Cortex of kidney (tissue), 1 donor: ENCODE measurements at places on chromosomes 13 and 19.

GRCh38 chr19:49473868-49474541 is at the start of gene FLT3LG:
TSS of gene FLT3LG (plus strand) at chr19:49474215. CDS start at chr19:49474640, 425 bp downstream.
- DNase-seq: no peak

DNA sequence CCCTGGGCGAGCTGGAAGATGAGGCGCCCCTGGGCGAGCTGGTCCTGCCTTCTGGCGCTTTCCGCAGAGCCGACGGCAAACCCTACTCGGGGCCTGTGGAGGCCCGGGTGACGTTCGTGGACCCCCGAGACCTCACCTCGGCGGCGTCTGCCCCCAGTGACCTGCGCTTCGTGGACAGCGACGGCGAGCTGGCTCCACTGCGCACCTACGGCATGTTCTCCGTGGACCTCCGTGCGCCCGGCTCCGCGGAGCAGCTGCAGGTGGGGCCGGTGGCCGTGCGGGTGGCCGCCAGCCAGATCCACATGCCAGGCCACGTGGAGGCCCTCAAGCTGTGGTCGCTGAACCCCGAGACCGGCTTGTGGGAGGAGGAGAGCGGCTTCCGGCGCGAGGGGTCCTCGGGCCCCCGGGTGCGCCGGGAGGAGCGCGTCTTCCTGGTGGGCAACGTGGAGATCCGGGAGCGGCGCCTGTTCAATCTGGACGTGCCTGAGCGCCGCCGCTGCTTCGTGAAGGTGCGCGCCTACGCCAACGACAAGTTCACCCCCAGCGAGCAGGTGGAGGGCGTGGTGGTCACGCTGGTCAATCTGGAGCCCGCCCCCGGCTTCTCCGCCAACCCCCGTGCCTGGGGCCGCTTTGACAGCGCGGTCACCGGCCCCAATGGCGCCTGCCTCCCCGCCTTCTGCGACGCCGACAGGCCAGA is 6.3 kb downstream of the CILP2 start:
- DNase-seq: no peak

DNA sequence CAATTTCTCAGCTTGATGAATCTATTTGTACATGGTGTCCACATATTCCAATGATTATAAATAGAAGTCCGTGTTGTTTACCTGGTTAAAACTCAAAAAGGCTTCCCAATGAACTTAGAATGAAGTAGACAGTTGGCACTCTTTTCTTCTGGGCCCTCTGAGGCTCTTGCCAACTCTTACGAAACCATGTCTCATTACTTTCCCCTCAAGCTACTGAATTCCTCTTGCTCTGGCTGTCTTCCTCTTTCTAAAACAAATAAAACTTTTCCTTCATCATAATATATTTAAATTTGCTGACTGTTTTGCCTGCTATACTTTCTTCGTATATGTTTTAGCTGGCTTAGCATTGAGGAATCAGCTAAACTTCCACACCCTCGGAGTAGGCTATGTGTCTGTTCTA is 139.7 kb downstream of the SLITRK6 start:
- no peak for DNase-seq

GRCh38 chr13:24223341-24224231 is 63.1 kb downstream of the SPATA13 start:
- DNase-seq: no peak

GRCh38 chr13:98567140-98567539 is 9.8 kb downstream of the STK24 start:
- no peak for DNase-seq

GRCh38 chr13:81757348-81757970 is 1416.5 kb upstream of the SPRY2 start:
- DNase-seq: no peak

DNA sequence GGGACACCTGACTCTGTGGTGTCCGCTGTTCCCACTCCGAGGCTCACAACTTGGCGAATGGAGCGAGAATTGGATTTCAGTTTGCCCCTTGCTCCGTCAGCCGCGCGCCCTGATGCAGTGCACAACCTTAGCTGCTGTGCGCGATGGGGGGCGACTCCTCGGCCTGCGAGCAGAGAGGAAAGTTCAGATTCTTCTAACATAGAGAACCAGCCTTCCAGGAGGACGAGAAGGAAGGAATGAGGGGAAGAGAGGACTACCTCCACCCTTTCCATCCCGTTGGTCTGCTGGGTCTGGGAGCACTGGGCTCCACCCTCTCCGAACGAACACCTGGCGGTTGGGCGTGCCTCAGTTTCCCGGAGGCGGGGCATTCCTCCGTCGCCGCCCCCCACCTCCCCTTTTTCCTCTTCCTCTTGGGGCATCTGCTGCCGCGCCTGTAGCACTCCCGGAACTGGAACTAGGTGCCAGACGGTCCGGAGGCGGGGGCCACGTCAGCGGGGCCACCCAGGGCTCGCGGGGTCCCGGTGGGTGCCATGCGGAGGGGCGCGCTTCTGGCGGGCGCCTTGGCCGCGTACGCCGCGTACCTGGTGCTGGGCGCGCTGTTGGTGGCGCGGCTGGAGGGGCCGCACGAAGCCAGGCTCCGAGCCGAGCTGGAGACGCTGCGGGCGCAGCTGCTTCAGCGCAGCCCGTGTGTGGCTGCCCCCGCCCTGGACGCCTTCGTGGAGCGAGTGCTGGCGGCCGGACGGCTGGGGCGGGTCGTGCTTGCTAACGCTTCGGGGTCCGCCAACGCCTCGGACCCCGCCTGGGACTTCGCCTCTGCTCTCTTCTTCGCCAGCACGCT is at the start of gene KCNK6:
TSS of gene KCNK6 (plus strand) at position 425 of the 838 bp plus-strand sequence. CDS start at position 531, 106 bp downstream.
- no peak for DNase-seq

- no peak for DNase-seq
Observed at GRCh38 chr19:803099-803561, 5.9 kb downstream of the PTBP1 start.

DNA sequence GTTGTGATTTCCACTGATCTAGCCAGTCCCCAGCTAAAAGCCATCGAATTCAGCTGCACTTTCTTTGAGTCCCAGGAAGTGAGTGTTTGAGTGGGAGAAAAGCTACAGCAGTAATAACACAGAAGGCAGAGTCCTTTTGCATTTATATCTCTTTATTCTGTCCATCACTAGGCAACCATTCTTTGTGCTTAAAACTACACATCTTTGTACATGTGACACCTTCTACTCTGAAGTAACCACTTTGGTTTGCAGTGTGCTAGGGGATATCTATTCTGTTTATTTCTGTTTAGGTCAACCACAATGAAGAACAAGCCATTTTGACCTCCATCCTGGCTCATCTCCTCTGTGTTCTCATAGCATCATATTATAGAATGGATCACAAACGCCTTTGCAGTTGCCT is 226.0 kb upstream of the SERP2 start:
- no peak for DNase-seq

- no peak for DNase-seq
Observed at GRCh38 chr13:83796364-83796763, 85.9 kb downstream of the SLITRK1 start.

DNA sequence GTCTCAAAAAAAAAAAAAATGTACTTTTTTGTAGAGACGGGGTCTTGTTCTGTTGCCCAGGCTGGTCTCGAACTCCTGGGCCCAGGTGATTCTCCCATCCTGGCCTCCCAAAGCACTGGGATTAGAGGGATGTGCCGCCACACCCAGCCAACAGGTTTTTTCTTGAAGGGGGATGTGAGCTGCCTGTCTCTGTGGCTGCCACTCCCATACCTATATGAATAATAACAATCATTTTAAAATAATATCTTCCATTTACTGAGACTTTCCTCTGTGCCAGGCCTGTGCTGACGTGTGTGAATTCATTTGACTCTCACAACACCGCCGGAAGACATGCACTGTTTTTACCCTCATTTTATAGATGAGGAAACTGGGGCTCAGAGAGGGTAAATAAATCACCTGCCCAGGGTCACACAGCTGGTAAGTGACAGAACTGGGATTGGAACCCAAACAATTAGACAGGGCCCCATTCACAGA is 7.2 kb upstream of the BCL3 start:
- DNase-seq: no peak

DNA sequence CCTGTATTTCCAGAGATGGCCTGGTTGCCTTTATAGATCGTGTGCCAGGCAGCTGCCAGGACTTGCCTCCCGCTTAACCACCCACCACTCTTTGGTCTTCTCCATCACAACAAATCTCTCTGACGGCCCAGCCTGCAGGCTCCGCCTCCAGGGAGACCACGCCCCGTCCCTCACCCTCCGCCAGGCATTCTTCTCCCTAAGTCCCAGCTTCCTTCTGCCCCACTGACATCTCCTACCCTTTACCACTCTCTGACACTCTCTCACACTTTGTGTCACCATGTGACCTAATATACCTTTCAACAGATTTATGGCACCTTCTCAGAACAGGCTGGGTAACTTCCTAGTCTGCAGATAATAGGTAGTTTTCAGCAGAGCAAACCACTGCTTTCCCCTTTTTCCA is 95.1 kb downstream of the CAB39L start:
- DNase-seq: no peak

DNA sequence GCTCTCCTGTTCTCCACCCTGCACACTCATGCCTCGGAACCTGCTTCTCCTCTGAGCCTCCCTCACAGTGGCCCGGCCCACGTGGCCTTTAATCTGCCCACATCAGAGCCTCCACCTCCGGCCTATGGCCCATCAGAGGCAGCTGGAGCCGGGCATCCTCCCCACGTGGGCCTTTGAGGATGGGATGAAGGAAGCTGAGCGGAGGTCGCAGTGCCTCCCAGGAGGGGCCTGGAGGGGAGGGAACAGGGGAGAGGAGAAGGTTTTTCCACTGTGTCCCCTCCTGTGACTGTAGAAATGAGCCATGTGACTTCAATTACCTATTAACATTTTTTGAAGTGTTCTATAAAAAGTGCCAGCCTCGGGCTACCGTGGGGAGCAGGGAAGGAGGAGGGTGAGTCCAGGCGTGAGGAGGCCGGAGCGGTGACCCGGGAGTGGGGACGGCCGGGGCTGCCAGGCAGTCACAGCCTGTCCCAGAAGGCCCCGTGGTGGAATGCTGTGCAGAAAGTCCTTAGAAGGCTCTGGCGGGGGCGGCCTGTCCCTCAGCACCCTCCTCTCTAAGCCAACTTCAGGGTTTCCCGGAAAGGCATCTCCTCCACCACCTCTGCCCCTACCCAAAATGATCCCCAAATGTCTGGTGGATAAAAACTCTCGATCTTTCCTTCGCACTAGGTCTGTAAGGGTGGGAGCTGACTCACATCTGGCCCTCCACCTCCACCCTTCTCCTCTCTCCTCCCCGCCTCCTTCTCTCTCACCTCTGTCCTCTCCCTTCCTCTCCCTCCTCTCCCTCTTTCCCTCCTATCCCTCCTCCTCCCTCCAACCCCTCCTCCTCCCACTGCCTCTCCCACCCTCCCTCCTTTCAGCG is 24.8 kb upstream of the SLC1A5 start:
- DNase-seq: no peak

DNA sequence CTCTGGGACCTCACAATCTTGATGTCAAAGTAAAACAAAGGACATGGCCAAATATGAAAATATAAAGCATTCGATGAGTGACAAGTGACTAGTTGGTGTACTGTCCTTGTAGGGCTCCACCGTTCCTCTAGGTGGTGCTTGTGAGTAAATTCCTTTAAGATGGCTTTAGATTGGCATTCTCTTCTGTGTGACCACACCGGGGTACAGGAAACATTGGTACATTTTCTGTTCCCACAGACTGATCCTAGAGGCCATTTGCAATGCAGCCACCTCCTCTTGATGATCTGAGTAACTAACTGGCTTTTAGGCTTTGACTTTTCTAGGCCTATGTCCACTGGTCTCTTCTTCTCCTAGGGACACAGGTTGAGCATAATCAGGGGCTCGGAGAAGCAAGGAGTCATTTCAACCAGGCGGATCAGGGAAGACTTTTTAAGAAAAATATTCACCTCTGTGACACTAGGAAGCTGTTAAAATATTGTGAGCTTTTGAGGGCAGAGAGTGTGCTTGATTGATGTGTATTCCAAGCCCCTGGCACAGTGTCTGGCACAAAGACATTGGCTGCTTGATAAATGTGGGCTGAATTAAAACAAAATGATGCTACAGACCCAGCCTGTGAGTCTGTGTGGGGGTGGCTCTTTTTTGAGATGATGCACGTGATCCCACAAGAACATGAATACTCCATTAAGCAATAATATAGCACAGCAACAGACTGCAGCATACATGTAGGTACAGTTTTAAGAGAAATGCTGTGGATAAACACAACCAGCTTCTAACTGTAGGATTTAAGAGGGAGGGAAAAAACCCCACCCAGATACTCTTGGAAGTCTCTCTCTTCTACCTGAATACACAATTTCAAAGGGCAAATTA is 21.0 kb downstream of the EPSTI1 start:
- no peak for DNase-seq

- no peak for DNase-seq
Observed at GRCh38 chr19:5993648-5994358, 15.9 kb upstream of the RANBP3 start.

GRCh38 chr13:33032037-33032625 is 15.9 kb downstream of the KL start:
- no peak for DNase-seq

GRCh38 chr13:94974015-94974951 is 261.9 kb upstream of the SOX21 start:
- no peak for DNase-seq

- no peak for DNase-seq
Observed at GRCh38 chr13:78540058-78540457, 63.3 kb downstream of the POU4F1 start.

DNA sequence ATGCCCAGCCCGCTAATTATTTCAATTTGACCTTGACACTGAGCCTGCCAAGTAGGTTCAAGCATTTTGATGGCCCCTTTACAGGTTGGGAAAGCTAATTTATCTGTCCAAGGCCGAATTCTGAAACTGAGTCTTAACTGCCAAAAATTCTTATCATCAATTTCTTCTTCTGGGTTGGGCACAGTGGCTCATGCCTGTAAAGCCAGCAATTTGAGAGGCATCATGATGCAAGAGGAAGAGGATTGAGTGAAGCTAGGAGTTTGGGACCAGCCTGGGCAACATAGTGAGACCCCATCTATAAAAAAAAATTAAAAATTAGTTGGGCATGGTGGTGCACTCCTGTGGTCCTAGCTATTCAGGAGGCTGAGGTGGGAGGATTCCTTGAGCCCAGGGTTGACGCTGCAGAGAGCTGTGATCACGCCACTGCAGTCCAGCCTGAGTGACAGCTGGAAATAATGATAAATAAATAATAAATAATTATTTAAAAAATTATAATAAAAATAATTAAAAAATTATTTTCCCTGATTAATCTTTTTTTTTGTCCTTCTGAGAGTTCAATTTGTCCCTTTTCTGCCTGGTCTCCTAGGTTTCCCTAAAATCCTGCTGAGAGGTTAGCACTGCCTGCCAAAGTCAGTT is 1.3 kb upstream of the LDLR start:
- no peak for DNase-seq

DNA sequence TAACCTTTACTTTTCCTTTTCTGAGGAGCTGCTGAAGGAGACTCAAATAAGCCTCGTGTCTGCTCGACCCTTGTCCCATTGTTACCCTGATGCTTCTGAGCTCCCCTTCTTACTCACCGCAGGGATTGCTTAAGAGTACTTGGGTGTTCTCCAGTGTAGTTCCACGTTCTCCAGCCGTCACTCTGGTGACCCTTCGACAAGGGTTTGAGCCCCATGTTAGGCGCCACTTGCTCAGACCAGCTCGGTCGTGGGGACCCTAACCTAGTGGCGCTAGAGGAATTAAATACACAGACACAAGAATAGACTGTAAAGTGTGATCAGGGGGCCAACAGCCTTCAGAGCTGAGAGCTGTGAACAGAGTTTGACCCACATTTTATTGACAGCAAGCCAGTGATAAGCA is 10.3 kb downstream of the ZNF480 start:
- DNase-seq: no peak

- no peak for DNase-seq
Observed at GRCh38 chr19:28435551-28436271, 777.2 kb downstream of the UQCRFS1 start.

- DNase-seq: no peak
Observed at GRCh38 chr19:56603829-56604228, 8.7 kb downstream of the ZNF71 start.

- no peak for DNase-seq
Observed at GRCh38 chr13:35179494-35179893, 237.4 kb downstream of the NBEA start.
